ENCODE measurements at places on chromosomes 7 and 10. TPM values are rescaled to one million over a fixed set of nuclear protein-coding genes. Genes with fewer than 3 reads are reported as not detected.

The ZNF117 gene
- 52.5 TPM for total RNA-seq

The NRF1 gene
- 23.9 TPM for total RNA-seq

The PVRIG gene
- total RNA-seq: 0.21 TPM

GRCh38 chr7:99375070-99375807 is 709 bp downstream of the ARPC1B start:
- no peak for DNase-seq
